Epithelial cell of prostate (primary cell): ENCODE measurements at places on chromosomes 4 and X.

- DNase-seq = no peak
Measured at GRCh38 chr4:10302096-10302495, 155.1 kb downstream of the ZNF518B start.

GRCh38 chrX:149493567-149494562, 11.2 kb downstream of the IDS start:
- no peak for DNase-seq

- no peak for DNase-seq
Measured at GRCh38 chr4:2866891-2867290, 23.2 kb downstream of the ADD1 start.

GRCh38 chr4:19301527-19301926, 950.2 kb upstream of the SLIT2 start:
- no peak for DNase-seq

- no peak for DNase-seq
Measured at GRCh38 chr4:112370466-112370865, 73.3 kb downstream of the ALPK1 start.

DNA sequence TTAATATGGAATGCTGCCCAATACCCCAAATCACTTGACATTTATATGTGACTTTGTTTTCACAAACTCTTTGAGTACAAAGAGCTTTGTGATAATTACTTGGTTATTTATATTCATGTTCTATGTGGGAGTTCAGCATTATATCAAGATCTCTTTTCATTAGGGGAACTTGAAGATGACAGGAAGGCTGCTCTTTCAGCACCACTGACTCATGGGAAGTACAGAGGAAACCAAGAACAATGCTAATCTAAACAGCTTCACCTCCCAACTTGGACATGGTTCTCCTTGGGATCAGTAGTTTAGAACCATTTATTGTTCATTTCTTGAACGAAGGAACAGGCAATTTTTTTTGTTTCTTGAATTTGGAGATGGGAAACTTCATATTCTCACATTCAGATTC, 184.0 kb upstream of the AFF2 start:
- no peak for DNase-seq

GRCh38 chr4:86414686-86415085, 54.8 kb upstream of the MAPK10 start:
- no peak for DNase-seq

DNA sequence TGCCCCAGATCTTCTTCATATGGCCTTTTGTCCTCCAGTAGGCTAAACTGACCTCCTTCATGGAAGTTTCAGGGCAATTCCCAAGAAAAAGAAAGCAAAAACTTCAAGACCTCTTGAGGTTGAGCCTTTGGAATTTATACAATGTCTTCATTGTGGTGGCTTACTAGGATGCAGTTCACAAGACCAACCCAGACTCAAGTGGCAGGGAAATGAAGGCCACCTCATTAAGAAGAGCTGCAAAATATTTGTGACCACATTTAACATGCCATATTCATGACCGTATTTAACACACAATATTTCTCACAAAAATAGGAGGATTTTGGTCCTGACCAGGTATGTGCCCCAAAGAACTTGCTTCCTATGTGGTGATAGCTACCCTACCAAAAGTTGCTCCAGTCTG, 605.5 kb upstream of the PITX2 start:
- DNase-seq = no peak

DNA sequence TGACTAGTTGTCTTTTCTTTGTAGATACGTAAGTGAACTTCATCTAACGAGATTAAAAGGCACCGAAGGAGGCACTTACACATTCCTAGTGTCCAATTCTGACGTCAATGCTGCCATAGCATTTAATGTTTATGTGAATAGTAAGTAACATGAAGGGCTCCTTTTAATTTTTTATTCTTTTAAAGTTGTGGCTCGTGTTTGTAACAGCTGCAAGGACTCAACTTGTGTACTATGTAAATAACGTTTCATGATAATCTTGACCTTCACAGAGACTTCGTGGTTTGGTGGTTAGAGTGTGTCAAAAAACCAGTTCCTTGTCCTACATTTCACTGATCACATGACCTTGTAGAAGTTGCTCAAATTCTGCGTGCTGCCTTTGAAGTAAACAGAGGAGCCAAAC, 51.6 kb downstream of the KIT start:
- DNase-seq = no peak

- DNase-seq = no peak
Measured at GRCh38 chrX:80578517-80579105, 158.4 kb downstream of the TENT5D start.

DNA sequence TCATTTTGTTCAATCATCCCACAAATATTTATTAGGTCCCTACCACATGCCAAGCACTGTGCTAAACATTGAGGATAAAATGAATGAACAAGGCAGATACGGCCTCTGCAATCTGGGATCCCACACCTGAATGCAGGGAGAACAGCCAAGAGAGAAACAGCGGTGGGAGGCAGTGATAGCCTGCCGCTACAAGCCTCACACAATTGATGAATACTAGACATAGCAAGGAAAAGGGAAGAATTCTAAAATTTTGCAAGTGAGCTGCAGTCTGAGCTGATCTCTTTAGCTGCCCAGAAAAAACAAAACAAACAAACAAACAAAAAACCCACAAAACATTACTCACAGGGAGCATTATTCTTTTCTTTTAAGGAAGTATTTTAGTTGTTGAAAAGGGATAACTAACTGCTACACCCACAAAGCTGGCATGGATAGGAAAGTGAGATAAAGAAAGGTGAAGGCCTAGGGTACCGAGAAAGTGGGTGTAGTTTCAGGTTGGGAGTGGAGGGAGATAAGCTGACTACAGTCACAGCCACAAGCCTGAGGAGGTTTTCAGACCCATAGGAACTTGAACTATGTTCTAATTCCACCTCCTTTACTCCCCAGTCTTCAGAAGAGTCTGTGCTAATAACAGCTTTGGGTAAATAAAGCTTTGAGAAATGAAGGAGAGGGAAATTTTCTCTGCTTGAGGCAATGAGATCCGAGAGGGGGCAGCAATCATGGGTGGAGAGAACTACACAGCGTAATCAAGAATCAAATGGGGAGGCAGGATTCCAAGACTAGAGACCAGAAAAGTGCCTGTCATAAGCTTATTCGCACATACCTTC, 85.4 kb downstream of the SH3RF1 start:
- no peak for DNase-seq

DNA sequence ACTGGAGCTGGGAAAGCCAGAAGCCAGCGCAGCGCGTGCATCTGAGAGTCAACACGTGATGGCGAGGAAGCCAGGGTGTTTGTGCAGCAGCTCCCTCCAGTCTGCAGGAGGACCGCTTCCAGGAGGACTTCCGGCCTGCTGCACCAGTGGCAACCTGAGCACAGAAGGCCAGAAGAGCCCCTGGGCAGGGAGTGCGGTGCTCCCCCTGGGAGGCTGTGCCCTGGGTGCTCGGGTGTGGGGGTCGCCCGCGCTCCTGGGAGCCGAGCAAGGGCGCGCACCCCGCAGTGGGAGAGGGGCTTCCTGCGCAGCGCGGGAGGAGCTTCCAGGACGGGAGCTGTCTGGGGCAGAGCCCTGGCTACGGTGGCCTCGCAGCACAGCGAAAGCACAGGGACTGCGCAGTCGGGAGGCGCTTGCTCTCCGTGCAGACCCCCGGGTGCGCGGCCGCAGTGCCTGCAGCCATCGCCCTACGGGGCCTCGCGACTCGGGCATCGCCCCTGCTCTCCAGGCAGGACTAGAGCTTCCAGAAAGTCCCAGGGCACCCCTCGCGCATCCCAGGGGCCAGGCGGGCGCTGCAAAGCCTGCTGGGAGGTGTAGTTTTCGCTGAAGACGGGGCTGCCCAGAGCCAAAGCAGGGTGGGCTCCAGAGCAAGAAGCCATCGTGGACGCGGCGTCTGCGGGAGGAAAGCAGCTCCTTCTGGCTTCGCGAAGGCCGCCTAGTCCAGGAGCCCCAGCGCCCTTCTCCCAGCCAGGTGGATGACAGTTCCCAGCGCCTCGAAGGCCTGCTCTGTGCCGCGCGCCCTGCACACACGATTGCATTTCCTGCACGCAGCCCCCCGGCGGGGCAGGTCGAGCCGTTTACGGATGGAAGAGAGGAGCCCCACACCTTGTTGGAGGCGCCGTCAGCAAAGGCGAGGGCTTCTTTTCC, 24.1 kb upstream of the WFS1 start:
- no peak for DNase-seq

GRCh38 chrX:99549381-99549780, 860.7 kb downstream of the PCDH19 start:
- DNase-seq = no peak

- no peak for DNase-seq
Measured at GRCh38 chrX:71996136-71996535, 85.5 kb downstream of the NHSL2 start.
